ENCODE measurements at places on chromosomes 4 and X.

DNA sequence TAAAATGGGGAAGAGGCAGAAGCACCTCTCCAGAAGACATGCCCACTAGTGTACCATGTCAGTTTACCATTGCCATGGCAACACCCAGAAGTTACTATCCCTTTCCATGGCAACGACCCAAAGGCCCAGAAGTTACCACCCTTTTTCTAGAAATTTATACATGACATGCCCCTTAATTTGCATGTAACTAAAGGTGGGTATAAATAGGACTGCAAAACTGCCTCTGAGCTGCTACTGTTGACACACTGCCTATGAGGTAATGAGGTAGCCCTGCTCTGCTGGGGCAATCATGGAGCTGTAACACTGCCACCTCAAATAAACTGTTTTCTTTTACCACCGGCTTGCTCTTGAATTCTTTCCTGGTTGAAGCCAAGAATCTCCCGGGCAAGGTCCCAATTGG, 13.9 kb upstream of the BEX4 start:
- DNase-seq, result no peak

DNA sequence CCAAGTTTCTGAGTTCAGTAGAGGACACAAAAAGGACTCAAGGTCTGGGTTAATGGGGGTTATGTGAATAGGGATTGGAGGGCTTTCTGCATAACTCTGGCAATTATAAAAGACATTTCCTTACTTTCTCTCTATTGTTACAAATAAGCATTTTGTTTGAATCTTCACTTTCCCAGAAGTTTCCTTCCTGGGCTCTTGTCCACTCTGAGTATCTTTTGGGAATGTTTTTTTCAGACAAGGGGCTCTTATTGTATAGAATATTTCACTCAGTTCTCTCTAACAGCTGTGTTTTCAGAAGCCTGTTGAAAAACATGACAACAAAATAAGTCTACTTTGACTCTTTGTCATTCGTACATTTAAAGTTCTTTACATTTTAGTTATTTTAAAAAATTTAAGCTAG, 57.6 kb upstream of the MAP9 start:
- no peak for DNase-seq

DNA sequence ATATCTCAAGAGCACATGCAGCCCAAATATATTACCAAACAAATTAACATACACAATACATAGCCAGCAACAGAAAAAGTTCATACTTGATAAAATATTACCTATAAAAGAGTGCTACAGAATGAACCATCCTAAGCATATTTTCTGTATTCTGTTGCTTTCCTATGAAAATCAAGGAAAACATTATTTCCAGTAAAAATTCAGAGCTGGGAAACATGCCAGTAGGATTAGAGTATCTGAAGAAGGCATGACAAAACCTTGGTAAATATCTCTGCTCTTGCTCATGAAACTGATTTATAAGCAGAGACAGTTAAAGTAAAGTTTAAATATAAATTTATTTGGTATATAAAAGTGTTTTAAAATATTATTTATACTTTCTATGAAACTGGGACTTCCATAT, 599.7 kb downstream of the ARAP2 start:
- DNase-seq, result no peak

- DNase-seq, result no peak
Measured at GRCh38 chr4:76003620-76004019, 3.7 kb downstream of the CXCL9 start.

- DNase-seq, result no peak
Measured at GRCh38 chrX:19760841-19761512, 126.4 kb downstream of the SH3KBP1 start.

- DNase-seq, result no peak
Measured at GRCh38 chr4:40046311-40046980, 10.2 kb upstream of the N4BP2 start.

DNA sequence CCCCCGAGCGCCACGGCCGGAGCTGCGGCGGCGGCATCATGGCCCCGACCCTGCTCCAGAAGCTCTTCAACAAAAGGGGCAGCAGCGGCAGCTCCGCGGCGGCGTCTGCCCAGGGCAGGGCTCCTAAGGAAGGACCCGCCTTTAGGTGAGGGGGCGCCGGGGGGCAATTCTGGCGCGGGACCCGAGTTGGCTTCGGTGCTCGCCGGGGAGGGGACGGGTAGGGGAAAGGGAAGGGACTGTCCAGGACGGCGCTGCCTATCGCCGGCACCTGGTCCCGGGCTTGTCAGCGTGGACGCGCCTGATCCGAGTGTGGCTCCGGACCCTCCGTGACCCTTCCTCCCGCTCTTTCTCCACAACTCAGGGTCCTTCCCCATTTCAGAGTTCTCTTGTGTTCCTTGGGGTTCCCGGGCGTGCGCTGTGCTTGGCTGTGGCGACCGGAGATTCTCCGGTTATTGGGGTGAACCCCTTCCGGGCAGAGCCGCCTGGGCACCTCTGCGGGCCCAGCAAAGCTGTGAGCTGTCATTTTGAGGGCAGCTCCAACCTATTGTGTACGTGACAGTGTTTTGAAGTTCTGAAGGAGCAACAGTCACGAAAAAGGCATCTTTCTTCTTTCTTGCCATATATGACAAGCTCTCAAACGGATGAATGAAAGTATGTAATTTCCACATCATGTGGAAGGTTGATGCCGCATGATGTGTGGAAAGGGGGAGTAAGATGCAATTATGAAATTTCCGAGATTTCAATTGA, 522 bp downstream of the FNIP2 start:
- peak; percentile 3 for DNase-seq

GRCh38 chrX:72105436-72105835, 26.3 kb downstream of the RTL5 start:
- no peak for DNase-seq

- DNase-seq, result no peak
Measured at GRCh38 chr4:109248322-109248900, 54.0 kb downstream of the COL25A1 start.

DNA sequence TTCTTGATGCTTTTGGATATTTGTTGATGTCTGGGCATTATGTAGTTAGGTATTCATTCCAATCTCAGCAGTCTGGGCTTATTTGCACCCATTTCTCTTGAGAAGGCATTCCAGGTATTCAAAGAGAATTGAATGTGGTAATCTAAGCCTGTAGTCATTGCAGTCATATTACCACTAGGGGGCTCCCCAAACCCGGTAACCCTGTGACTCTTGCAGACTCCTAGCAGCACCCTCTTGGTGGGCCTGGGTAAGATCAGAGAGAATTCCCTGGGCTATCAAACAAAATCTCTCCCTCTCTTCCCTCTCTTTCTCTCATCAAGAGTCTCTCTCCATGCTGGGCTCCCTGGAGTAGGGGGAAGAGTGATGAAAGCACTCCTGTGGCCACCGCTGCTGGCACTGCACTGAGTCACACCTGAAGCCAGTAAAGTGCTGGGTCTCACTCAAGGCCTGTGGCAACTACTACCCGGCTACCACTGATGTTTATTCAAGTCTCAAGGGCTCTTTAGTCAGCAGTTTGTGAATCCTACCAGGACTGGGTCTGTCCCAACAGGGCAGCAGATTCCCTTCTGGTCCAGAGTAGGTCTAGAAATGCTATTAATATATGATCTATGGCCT, 187.7 kb upstream of the NUDT10 start:
- no peak for DNase-seq
